ENCODE measurements at places on chromosomes 16 and 17. TPM values are rescaled to one million over a fixed set of nuclear protein-coding genes. Genes with fewer than 3 reads are reported as not detected.

Gene P4HB
- polyA plus RNA-seq: 411 TPM

Gene CIITA
- polyA plus RNA-seq: 8.0 TPM

Gene NTN1
- 8.3 TPM for polyA plus RNA-seq

Gene CCDC200
- 6.4 TPM for polyA plus RNA-seq

Gene SEPTIN12
- polyA plus RNA-seq: 0.19 TPM

Gene CSH2
- polyA plus RNA-seq: 0.82 TPM
